ENCODE measurements at places on chromosomes 16 and 17.

GRCh38 chr16:79402356-79402755, 198.2 kb downstream of the MAF start:
- DNase-seq: no peak
- peaks cover 4% of the 10 kb centered on the region for H3K27me3 ChIP-seq
- H3K4me3 ChIP-seq: no peak overlapping the region
- H3K36me3 ChIP-seq: no peaks in the 10 kb centered on the region
- no peak overlapping the region for H3K27ac ChIP-seq

DNA sequence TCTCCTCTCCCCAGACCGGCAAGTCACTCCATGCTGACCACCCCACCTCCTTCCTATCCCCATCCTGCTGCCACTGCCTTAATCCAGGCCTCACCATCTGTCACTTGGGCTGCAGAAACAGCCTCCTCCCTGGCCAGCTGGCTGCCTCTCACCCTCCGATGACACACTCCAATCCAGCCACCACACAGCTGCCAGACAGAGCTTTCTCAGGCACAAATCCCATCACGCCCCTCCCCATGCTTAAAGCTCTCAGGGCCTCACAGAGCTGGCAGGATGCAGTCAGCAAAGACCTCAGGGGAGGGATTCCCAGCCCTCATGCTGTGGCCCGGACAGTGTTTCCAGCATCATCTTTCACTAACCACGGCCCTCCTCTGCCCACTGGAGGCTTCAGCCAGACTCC, 13.7 kb downstream of the CAMKK1 start:
- peaks cover 2% of the 10 kb centered on the region for H3K36me3 ChIP-seq
- H3K4me1 ChIP-seq: no peaks in the 10 kb centered on the region
- H3K27ac ChIP-seq: no peak overlapping the region

DNA sequence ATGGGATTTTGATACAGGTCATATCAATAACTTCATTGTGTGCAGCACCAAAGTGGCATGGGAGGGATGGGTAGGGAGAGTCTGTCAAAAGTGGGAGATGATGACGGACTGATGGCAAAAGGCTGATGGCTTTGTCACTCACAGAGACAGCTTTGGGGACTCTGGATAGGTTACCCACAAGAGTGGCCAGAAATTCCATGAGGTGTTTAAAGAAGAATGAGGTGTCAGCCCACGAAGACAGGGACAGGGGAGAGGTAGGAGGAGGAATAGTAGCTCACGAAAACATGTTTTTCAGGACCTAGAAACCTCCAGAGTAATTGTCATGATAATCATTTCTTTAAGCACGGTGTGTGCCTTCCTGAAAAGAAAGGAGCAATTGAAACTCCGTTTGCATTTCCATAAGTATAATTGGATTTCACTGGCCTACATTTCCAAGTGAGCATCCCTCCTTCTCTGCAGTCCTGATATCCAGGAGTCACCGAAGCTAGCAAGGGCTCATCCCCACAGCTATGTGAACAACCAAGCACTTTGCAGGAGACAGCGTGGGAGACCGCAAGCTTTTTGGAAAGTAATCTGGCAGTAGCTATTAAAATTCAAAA, 60.0 kb downstream of the HSD17B2 start:
- DNase-seq: no peak
- H3K4me1 ChIP-seq: peaks cover 3% of the 10 kb centered on the region
- H3K27me3 ChIP-seq: peaks cover 15% of the 10 kb centered on the region
- H3K4me3 ChIP-seq: no peak overlapping the region

DNA sequence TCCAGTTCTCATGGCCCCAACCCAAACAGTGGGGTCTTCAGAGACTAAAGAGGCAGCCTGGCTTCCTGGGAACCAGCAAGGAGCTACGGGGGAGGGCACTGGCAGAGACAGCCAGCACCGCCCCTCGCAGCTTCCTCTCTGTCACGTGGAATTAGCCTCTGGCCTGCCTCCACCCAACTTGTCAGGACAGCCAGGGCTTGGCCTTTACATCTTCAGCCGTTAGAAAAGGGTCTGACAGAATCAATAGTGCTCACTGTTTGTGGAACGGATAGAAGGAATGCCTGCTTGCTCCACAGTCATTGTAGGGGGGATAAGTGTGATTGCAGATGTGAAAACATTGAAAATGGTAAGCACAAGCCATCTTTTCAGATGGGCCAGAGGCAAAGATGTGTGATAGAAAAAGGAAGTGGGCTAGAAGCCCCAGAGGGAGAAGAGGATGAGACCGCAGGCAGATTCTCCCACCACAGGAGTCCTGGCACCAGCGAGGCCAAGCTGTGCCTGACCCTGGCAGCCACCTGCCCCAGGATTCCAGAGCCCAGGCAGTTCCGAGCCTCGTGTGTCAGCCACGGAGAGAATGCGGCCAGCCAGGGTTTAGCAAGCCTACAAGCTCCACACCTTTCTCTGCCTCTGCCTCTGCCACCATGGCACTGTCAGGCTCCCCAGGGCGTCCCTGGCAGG, 18.6 kb downstream of the GRIN2C start:
- H3K4me3 ChIP-seq: peak overlapping the region; percentile 38
- peaks cover 21% of the 10 kb centered on the region for H3K4me1 ChIP-seq
- H3K27me3 ChIP-seq: peaks cover 9% of the 10 kb centered on the region
- DNase-seq: no peak
- peaks cover 4% of the 10 kb centered on the region for H3K36me3 ChIP-seq
- H3K27ac ChIP-seq: no peak overlapping the region

- H3K36me3 ChIP-seq: peaks cover 5% of the 10 kb centered on the region
- H3K4me1 ChIP-seq: no peaks in the 10 kb centered on the region
- no peaks in the 10 kb centered on the region for H3K27me3 ChIP-seq
- no peak for DNase-seq
- H3K27ac ChIP-seq: no peak overlapping the region
These were observed 106.4 kb downstream of the BANP start for GRCh38 chr16:88057656-88058055.

- H3K4me3 ChIP-seq: no peak overlapping the region
- H3K36me3 ChIP-seq: no peaks in the 10 kb centered on the region
- no peaks in the 10 kb centered on the region for H3K4me1 ChIP-seq
These were observed 177.1 kb downstream of the HS3ST4 start for GRCh38 chr16:25868706-25869370.

GRCh38 chr17:51455211-51455610, 194.9 kb downstream of the UTP18 start:
- no peak for DNase-seq
- H3K27ac ChIP-seq: no peak overlapping the region
- no peaks in the 10 kb centered on the region for H3K4me1 ChIP-seq
- H3K4me3 ChIP-seq: no peak overlapping the region

- H3K36me3 ChIP-seq: no peaks in the 10 kb centered on the region
- no peak overlapping the region for H3K4me3 ChIP-seq
- no peak for DNase-seq
- H3K27ac ChIP-seq: no peak overlapping the region
- H3K27me3 ChIP-seq: peaks cover 15% of the 10 kb centered on the region
- H3K4me1 ChIP-seq: no peaks in the 10 kb centered on the region
These were observed 8.5 kb downstream of the MMP28 start for GRCh38 chr17:35786941-35787432.

GRCh38 chr16:8919934-8920462, 37.8 kb downstream of the LITAFD start:
- H3K36me3 ChIP-seq: peaks cover 14% of the 10 kb centered on the region
- no peaks in the 10 kb centered on the region for H3K27me3 ChIP-seq
- H3K4me3 ChIP-seq: no peak overlapping the region
- H3K27ac ChIP-seq: no peak overlapping the region

- peaks cover 15% of the 10 kb centered on the region for H3K36me3 ChIP-seq
- H3K4me1 ChIP-seq: peaks cover 27% of the 10 kb centered on the region
- H3K27me3 ChIP-seq: no peaks in the 10 kb centered on the region
- H3K4me3 ChIP-seq: peak overlapping the region; percentile 96
These were observed 5.8 kb upstream of the UNK start for GRCh38 chr17:75778861-75779249.

- H3K4me3 ChIP-seq: peak overlapping the region; percentile 53
- no peaks in the 10 kb centered on the region for H3K27me3 ChIP-seq
- peaks cover 13% of the 10 kb centered on the region for H3K4me1 ChIP-seq
- DNase-seq: no peak
These were observed 2.2 kb downstream of the GAA start for GRCh38 chr17:80103449-80104085.

- H3K4me1 ChIP-seq: no peaks in the 10 kb centered on the region
- no peaks in the 10 kb centered on the region for H3K36me3 ChIP-seq
- H3K27ac ChIP-seq: no peak overlapping the region
- H3K4me3 ChIP-seq: no peak overlapping the region
These were observed 60.3 kb downstream of the RMI2 start for GRCh38 chr16:11405331-11406176.

- peaks cover 21% of the 10 kb centered on the region for H3K36me3 ChIP-seq
- H3K27ac ChIP-seq: no peak overlapping the region
- no peaks in the 10 kb centered on the region for H3K27me3 ChIP-seq
- H3K4me1 ChIP-seq: peaks cover 8% of the 10 kb centered on the region
These were observed 24.0 kb downstream of the RNF213 start for GRCh38 chr17:80284631-80285030.

- peaks cover 26% of the 10 kb centered on the region for H3K4me1 ChIP-seq
- peaks cover 16% of the 10 kb centered on the region for H3K27me3 ChIP-seq
- H3K27ac ChIP-seq: no peak overlapping the region
- peak; percentile 53 for DNase-seq
These were observed 646 bp downstream of the HIC1 start for GRCh38 chr17:2055292-2056205.

- H3K36me3 ChIP-seq: peaks cover 2% of the 10 kb centered on the region
- H3K4me1 ChIP-seq: peaks cover 4% of the 10 kb centered on the region
- H3K27me3 ChIP-seq: no peaks in the 10 kb centered on the region
- no peak overlapping the region for H3K27ac ChIP-seq
These were observed 56.8 kb upstream of the ARL4D start for GRCh38 chr17:43341715-43342588.

DNA sequence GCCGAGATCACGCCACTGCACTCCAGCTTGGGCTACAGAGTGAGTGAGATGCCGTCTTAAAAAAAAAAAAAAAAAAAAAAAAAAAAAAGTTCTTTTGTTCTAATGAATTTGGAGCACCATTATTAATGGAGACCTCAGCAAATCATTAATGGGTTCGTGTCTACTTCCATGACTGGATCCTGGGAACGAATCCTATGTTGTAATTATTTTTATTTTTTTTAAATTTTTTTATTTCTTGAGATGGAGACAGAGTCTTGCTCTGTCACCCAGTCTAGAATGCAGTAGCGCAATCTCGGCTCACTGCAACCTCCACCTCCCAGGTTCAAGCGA, 30.7 kb downstream of the SPOP start:
- peaks cover 29% of the 10 kb centered on the region for H3K4me1 ChIP-seq
- DNase-seq: no peak
- no peak overlapping the region for H3K27ac ChIP-seq
- peak overlapping the region; percentile 52 for H3K4me3 ChIP-seq
- peaks cover 9% of the 10 kb centered on the region for H3K36me3 ChIP-seq

DNA sequence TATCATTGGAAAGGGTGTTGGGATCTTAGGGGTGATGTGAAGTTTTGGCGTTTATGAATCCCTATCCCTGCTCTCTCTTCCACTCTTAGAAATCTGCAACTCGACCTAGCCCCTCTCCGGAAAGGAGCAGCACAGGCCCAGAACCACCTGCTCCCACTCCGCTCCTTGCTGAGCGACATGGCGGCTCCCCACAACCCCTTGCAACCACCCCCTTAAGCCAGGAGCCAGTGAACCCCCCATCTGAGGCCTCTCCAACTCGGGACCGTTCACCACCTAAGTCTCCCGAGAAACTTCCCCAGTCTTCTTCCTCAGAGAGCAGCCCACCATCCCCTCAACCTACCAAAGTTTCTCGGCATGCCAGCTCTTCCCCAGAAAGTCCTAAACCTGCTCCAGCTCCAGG, 9.0 kb downstream of the SRRM2 start:
- peaks cover 73% of the 10 kb centered on the region for H3K36me3 ChIP-seq
- no peaks in the 10 kb centered on the region for H3K27me3 ChIP-seq
- H3K4me1 ChIP-seq: peaks cover 19% of the 10 kb centered on the region
- no peak for DNase-seq

DNA sequence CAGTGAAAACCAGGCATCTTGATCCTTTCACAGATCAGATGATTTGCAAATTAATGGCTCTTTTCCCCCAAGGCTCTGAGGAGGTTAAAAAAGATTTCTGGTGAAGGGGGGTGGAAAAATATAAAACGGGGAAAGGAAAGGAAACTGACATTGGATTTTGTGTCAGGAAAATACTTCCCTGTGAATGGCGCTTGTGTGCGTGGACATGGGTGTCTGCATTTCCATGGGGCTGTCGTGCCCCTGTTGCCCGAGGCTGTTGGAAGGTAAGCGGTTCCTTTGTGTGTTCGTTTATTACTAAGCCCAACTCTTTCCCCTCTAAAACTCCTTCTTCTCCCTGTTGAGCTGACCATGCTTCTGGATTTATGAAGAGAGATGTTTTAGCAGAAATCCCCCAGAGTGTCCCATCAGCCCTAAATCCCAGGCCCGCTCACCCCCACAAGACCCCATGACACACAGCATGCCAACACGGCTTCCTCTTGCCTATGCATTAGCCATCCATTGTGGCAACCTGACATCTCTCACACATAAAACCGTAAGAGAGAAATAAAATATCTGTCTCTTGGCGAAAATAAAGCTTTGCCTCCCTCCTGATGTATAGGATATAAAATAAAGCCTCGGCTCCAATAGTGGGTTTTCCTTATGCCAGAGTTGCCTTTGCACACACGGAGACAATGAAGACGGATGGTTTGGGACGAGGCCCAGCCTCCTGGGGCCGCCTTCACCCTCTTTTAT, 7.3 kb upstream of the LHX1 start:
- no peak overlapping the region for H3K4me3 ChIP-seq
- H3K27me3 ChIP-seq: peaks cover 27% of the 10 kb centered on the region
- no peaks in the 10 kb centered on the region for H3K36me3 ChIP-seq
- no peak overlapping the region for H3K27ac ChIP-seq

GRCh38 chr16:3643095-3643730, 11.3 kb upstream of the DNASE1 start:
- H3K36me3 ChIP-seq: peaks cover 11% of the 10 kb centered on the region
- no peaks in the 10 kb centered on the region for H3K27me3 ChIP-seq
- H3K4me3 ChIP-seq: no peak overlapping the region
- H3K4me1 ChIP-seq: peaks cover 9% of the 10 kb centered on the region
- no peak overlapping the region for H3K27ac ChIP-seq
- no peak for DNase-seq

DNA sequence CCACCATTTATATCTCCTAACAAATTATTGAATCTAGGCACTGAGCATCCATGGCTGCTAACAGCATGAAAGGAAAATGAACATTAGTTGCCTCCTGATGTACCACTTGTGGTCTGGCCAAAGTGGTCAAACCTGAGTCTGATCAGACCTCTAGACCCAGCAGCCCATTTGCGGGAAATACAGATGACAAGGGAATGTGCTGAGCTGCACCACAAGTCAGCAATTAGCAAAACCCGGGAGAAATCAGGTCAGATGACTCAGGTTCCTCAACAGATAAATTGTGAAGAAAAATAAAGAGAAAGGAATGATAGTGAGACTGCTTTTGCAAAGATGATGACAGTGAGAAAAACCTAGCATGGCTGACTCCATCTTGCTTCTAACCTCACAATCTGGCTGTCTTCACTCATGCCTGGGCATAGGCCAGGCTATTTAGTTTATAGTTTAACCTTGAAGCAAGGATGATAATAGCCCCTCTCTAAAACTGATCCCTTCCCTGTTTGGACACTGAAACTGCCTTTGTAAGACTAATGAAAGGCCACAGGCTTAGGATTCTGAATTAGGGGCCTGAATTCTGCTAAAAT, 142.7 kb upstream of the ASIC2 start:
- no peak overlapping the region for H3K27ac ChIP-seq
- H3K4me3 ChIP-seq: no peak overlapping the region
- no peaks in the 10 kb centered on the region for H3K36me3 ChIP-seq
- no peaks in the 10 kb centered on the region for H3K27me3 ChIP-seq

GRCh38 chr16:10619271-10619849, 39.0 kb upstream of the EMP2 start:
- peaks cover 9% of the 10 kb centered on the region for H3K4me1 ChIP-seq
- peaks cover 3% of the 10 kb centered on the region for H3K27me3 ChIP-seq
- peak overlapping the region; percentile 21 for H3K4me3 ChIP-seq
- DNase-seq: no peak
- no peaks in the 10 kb centered on the region for H3K36me3 ChIP-seq
- no peak overlapping the region for H3K27ac ChIP-seq
